Stimulated activated CD8-positive, alpha-beta memory T cell treated with anti-CD3 and anti-CD28 coated beads, Interleukin-7, amount 100 ng/mL, for 1 hour (primary cell): ENCODE measurements at places on chromosomes 6 and 20.

DNA sequence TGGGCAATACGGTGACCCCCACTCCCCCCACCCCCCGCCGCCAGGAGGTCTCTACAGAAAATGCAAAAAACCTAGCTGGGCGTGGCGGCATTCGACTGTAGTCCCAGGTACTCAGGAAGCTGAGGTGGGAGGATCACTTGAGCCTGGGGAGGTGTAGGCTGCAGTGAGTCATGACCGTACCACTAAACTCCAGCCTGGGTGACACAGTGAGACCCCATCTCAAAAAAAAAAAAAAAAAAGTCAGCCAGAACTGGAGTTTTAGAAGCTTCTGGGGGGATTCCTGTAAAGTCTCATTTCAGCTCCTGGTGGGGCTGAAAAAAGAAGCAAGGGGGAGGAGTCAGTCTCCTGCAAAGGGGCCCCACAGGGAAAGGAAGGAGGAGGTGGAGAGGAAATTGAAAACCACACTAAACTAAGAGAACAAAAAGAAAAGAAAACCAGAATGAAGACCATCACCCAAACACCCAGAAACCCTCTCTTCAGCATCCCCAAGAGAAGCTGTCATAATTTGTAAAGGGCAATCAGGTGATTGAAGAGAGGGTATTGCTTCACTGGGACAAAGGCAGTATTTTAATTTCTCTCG lies 50.4 kb downstream of the NOL4L start:
- DNase-seq, result peak; percentile 19

DNA sequence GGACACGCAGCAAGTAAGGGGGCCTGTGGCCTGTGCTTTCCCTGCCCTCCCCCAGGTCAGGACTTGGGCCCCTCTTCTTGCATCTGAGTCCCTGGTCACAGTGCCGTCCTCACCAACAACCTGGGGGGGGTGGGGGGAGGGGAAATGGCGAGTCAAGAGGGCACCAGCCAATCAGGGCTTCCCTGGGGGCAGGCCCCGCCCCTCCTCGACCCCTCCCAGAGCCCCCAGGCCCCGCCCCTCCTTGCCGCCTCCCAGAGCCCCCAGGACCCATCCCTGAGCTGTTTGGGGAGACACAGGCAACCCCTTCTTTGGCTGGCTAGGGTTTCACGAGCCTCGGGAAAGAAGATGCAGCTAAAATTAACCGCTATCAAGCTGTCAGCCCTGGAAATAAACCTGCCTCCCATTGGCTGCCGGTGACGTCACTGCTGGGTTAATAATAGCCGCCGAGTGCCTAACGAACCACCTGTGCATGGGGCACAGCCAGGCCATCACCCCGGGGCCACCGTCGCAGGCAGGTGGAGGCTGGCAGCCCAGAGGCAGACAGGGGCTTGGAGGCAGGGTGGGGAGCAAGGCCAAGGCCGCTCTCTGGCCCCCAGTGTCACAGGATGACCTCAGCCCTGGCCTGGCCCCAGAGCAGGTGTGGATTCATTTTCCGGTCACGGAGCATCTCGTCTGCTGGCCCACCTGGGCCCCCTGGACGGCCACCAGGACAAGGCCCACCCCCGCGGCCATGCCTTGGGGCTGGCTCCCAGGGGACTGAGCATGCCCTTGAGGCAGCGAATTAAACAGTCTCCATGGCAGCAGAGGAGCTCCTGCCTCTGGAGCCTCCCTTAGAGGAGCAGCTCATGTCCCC lies 3.2 kb upstream of the EEF1A2 start:
- DNase-seq, result no peak

DNA sequence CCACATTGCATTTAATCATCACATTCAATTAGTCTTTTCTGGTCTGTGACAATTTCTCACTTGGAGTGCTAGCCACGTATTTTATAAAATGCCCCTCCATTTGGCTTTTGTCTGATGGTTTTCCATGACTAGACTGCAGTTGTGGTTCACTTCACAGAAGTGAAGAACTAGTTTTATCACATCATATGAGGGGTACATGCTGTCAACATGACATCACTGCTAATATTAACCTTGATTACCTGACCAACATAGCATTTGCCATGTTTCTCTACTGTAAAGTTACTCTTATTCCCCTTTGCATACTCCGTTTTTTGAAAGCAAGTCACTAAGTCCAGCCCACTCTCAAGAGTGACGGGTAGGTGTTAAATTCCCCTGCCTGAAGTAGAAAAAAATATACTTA lies 48.0 kb upstream of the COL10A1 start:
- no peak for DNase-seq

- no peak for DNase-seq
These were observed 76.3 kb downstream of the CDK19 start for GRCh38 chr6:110738899-110739365.

- DNase-seq, result no peak
These were observed 482.2 kb upstream of the RNF217 start for GRCh38 chr6:124479991-124480430.
